Nasal cavity respiratory epithelium epithelial cell of viscerocranial mucosa (primary cell): ENCODE measurements at places on chromosomes 6 and 20. TPM values are rescaled to one million over a fixed set of nuclear protein-coding genes. Genes with fewer than 3 reads are reported as not detected.

The MUCL3 gene
- total RNA-seq: not detected in 2 replicates

The NKX2-2 gene
- total RNA-seq: not detected in 2 replicates

The RRAGD gene
- 5.1 and 20.9 TPM in 2 replicates for total RNA-seq

The BACH2 gene
- 0.68 and 5.1 TPM in 2 replicates for total RNA-seq

The LATS1 gene
- 10.9 and 18.9 TPM in 2 replicates for total RNA-seq

The FGD2 gene
- total RNA-seq: under 0.01 and 0.07 TPM in 2 replicates

The FAM209A gene
- not detected in 2 replicates for total RNA-seq
